Chondrocyte (in vitro differentiated cells): ENCODE measurements at places on chromosomes 1 and 21. TPM values are rescaled to one million over a fixed set of nuclear protein-coding genes. Genes with fewer than 3 reads are reported as not detected.

VSIG8 gene
- total RNA-seq: not detected in 3 replicates

LCE6A gene
- total RNA-seq: not detected in 3 replicates

FCER1G gene
- total RNA-seq: not detected in 3 replicates

SMIM1 gene
- 0.72 to 1.00 TPM in 2 of 3 replicates, not detected in the other for total RNA-seq

DNA sequence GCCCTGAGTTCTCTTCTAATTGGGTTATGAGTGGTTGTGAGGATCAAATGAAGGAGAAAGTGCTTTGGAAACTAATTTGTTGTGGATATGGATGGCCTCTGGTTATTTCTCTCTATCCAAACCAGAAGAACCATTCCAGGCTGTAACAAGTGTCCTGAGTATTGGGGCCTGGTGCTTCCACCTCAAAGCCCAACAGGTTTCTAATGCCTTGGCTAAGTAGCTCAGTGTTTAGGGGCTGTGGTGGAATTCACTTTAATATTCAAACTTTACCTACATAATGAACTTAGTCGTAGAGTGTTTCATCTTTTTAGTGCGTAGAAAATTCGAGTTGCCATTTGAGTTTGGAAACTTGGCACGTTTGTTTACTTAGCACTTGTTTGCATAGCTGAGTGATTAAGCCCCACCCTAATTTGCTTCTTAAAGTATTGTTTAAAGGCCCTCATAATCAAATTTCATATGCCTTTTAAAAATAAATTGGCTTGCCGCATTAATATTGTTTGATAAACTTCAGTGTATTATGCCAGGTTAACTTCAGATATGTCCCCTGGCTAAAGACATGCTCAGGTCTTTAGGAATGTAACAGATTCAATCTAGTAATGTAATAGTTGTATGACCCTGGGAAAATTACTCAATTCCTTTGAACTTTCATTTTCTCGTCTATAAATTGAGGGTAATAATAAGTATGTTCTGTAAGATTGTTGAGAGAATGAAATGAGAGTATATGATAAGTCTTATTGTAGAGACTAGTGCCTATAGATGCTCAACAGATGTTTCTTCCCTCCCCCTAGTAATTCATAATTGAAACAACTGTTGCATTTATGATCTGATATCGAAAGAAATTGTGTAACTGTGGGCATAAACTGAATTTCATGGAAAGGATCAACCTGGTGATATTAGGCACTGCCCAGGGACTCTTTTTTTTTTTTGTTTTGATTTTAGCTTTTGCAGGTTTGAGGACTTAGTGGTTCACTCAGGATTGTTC is 1.6 kb downstream of the AGO4 start:
- peaks cover 1% of the 10 kb centered on the region for H3K36me3 ChIP-seq
- H3K27ac ChIP-seq: peak overlapping the region; percentile 89
- DNase-seq: no peak
- H3K27me3 ChIP-seq: no peaks in the 10 kb centered on the region
- H3K4me1 ChIP-seq: peaks cover 27% of the 10 kb centered on the region

DNA sequence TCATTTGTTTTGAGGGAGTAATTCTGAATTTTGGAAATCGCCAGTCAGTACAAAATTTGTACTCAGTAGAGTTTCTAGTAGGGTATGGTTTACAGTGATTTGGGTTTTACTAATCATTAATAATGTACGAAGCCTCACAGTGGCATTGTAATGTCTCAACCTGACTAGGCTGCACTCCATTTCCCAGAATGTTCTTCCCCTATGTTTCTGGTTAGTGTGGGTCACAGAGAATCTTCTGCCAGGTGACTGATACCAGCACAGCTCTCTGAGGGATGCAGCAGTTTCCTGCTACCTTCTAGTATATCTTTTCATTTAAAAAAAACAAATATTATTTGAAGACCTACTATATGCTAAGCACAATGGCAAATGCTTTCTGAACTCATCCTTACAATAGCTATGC is 112.9 kb downstream of the PTPN14 start:
- peak overlapping the region; percentile 96 for H3K27ac ChIP-seq
- no peak overlapping the region for H3K4me3 ChIP-seq
- peaks cover 69% of the 10 kb centered on the region for H3K4me1 ChIP-seq
- no peaks in the 10 kb centered on the region for H3K27me3 ChIP-seq
- no peak for DNase-seq

DNA sequence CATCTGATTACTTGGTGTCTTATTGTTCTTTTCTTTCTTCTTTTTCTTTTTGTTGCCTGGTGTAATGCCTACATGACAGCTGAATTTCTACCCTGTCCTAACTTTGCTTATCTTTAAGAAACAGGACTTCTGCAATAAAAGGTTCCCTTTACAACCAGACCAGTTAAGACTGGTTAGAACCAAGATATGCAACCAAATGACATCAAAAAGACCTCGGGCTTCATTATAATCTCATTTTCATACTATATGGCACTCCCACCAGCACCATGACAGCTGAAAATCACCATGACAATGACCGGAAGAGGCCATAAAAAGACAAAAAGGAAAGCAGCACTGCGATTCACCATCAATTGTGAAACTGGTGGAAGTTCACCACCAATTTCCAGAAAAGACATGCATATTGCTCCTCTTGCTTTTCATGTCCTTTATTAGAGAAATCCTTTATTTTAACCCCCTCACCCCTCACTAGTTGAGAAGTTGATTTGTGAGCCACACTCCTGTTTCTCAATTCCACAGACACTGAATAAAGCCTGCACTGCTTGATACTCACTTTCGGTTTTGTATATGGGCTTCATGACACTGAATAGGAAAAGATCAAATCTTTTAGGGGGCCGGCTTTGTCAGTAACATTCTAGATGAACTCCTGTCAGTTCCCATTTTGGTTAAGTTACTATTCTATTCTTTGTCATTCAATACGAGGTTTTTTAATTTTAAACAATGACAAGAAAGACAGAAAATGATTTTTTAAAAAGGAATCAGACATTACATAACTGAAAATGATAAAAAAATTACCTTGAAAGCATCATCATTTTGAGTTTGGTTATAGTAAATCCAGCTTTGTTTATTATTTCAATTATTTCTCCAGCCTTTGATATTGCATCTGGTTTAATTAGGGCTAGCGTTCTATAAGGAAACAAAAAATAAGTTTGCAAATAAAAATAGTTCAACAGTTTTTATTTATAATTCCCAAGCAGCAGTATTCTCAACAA is 58.1 kb downstream of the NME7 start:
- H3K27me3 ChIP-seq: no peaks in the 10 kb centered on the region
- DNase-seq: no peak
- H3K4me1 ChIP-seq: peaks cover 26% of the 10 kb centered on the region
- no peaks in the 10 kb centered on the region for H3K36me3 ChIP-seq
- H3K4me3 ChIP-seq: no peak overlapping the region

DNA sequence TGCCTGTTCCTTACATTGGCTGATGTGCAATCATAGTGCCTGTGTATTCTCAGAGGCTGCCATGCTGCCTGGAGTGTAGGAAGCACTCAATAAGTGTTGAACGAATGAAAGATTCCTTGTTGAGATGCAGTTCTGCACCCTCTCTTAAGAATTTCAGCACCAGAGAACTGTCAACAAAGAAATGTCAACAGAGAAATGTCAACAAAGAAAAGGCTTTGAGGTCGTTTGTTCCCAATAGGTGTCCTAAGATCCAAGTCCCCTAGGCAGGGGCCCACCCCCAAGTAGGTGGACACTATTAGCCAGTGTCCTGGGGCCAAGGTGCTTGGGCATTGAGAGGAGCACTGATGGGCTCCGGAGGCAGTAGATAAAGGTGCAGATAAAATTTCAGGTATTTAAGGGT is 12.6 kb downstream of the KCND3 start:
- no peaks in the 10 kb centered on the region for H3K4me1 ChIP-seq
- DNase-seq: no peak
- H3K36me3 ChIP-seq: peaks cover 2% of the 10 kb centered on the region
- H3K27ac ChIP-seq: no peak overlapping the region
- H3K27me3 ChIP-seq: peaks cover 23% of the 10 kb centered on the region

- H3K27me3 ChIP-seq: no peaks in the 10 kb centered on the region
- no peak overlapping the region for H3K27ac ChIP-seq
- H3K4me1 ChIP-seq: peaks cover 9% of the 10 kb centered on the region
Measured at GRCh38 chr1:93851327-93851712, 27.7 kb downstream of the DNTTIP2 start.

DNA sequence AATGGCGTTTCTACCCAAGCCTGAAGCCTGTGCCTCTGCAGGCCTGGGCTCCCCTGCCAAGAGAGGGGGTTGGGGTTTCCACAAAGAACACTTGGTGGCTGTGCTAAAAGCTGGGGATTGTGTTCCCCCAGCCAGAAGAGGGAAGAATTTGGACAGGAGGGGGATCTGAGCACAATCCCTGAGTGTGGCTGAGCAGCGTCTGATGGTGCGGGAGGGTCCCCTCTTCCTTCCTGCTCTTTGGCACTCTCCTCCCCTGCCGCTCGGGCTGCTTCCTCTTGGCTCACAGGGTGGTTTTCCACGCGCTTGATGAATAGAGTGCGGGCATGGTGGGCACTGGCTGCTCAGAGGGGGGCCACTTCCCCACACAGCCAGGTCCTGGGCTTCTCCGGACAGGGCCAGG is 3.7 kb downstream of the GPR37L1 start:
- H3K4me1 ChIP-seq: no peaks in the 10 kb centered on the region
- H3K36me3 ChIP-seq: no peaks in the 10 kb centered on the region
- no peak for DNase-seq
- H3K27ac ChIP-seq: no peak overlapping the region
- peaks cover 3% of the 10 kb centered on the region for H3K27me3 ChIP-seq
- H3K4me3 ChIP-seq: no peak overlapping the region

DNA sequence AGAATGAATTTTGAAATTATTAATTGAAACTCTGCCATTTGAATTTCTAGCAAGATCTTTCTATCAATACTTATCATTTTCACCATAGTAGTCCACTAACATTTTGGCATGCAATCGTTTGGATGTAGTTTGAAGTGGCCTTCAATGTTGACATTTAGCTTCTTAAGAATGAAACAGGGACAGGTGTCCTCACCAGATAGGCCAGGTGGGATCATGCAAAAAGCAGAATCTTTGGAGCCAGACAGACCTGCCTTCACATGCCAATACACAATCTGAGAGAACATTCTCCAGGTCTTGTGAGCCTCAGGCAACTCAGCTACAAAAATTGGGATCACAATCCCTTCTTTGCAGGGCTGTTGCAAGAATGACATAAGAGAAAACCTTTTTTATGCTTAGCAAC is 18.3 kb upstream of the HSPA13 start:
- DNase-seq: no peak
- H3K4me1 ChIP-seq: no peaks in the 10 kb centered on the region
- H3K27ac ChIP-seq: no peak overlapping the region
- H3K36me3 ChIP-seq: no peaks in the 10 kb centered on the region
- peaks cover 20% of the 10 kb centered on the region for H3K27me3 ChIP-seq

GRCh38 chr1:198449727-198450433 is 90.6 kb downstream of the ATP6V1G3 start:
- no peak for DNase-seq
- H3K4me1 ChIP-seq: peaks cover 26% of the 10 kb centered on the region
- no peak overlapping the region for H3K27ac ChIP-seq

DNA sequence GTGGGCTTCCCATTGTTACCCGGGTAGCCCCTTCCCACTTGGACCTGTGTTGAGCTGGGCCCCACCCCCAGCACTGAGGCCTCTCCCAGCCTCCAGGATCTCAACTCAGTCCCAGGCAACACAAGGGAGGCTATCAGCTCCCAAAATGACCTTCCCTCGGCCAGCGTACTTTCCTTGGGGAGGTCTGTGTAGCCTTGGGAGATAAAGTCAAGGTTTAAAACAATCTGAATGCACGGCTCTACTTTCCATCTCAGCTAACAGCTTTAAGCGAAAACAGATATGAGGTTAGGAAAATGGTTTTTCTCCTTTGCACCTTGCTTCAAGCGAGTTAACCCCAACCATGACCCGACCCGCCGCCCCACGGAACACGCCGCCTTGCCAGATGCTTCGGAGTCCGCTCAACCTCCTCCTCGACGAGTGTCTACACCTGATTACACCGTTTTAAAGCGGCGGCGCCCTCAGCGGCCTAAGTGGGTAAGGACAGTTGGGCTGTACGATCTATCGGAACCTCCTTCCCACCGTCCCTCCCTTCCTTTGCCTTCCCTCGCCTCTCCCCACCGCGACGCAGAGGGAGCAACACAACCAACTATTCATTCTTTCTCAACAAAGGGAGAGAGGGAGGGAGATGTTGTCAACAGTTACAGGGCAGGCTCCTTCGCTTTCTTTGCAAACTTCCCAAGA is 1.1 kb downstream of the BCAR3 start:
- H3K27ac ChIP-seq: peak overlapping the region; percentile 92
- H3K4me3 ChIP-seq: peak overlapping the region; percentile 87
- no peak for DNase-seq
- peaks cover 36% of the 10 kb centered on the region for H3K4me1 ChIP-seq

DNA sequence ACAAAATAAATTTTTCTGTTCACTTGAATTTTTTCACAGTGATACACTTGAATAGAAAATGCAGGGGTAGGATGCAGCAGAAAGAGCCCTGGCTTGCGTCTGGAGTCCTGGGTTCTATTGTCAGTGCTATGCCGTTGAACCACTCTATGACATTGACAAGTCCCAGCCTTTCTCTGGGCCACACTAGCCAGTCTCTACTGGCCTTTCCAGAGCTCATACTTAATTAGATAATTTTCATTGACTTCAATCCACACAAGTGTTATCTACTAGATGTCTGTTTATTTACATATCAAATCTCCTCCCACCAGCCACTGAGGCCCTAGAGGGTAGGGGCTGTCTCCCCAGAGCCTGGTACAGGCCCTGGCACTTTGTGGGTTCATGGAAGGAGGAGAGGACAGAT is 15.5 kb upstream of the CELA3B start:
- no peaks in the 10 kb centered on the region for H3K36me3 ChIP-seq
- no peaks in the 10 kb centered on the region for H3K27me3 ChIP-seq
- H3K4me1 ChIP-seq: peaks cover 19% of the 10 kb centered on the region
- H3K4me3 ChIP-seq: no peak overlapping the region
- no peak overlapping the region for H3K27ac ChIP-seq

DNA sequence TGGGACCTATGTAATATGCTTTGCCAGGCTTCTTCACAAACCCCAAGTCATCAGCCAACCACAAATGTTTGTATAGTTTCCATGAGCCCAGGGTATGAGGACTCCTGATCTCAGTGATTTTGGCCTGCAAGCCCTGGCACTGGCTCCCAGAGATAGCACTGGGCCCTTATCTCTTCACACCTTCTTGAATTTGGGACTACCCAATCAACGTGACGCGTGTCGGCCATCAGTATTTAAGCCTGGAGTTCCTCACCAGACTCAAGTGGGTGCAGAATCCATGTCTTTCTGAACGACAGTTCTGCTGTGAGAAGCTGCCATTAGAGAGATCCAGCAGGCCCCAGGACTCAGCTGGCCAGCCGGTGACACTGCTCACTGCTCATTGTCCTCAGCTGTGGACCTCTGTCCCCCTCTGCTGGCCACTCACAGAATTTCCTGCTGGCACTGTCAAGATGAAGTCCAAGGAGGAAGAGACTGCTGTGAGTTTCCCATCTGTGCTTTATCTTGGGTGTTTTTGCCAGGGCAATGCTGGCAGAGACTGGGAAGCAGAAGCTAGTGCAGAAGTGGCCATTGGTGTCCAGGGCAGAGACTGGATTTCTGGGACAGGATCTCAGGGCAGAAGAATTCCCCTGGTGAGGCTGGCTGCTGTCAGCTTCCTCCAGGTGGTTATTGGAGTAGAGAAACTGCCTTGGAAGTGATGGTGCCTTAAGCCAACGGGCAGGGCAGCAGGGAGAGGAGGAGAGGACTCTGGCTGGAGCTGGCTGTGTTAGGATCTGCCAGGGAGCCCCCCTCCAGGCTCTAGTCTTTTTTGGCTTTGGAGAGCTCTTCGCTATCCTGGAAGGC is 28.4 kb downstream of the TMCC2 start:
- H3K4me3 ChIP-seq: no peak overlapping the region
- peak overlapping the region; percentile 71 for H3K27ac ChIP-seq
- H3K4me1 ChIP-seq: peaks cover 37% of the 10 kb centered on the region
